8988T (cell line): ENCODE measurements at places on chromosomes 7 and 10.
A peak's percentile ranks its signal among the peaks of the same experiment; 100 is the strongest.

- no peak for DNase-seq
Measured at GRCh38 chr7:121305109-121305508, 23.7 kb upstream of the WNT16 start.

DNA sequence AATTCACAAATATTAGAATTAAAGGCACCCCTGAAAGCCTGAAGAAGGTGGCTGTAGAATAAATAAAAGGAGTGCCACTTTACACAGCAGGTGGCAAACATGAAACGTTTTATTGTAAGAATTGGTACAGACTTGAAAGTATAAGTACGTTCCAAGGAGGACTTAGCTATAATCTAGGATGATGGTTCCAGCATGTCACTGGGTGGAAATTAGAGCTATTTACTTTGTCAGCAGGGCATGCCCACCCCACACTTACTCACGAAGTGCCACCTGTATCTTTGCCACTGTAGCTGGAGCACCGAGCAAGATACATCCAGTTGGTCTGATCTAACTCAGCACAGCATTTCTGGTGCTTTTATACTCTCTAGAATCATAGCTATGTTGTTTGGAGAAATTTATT, 97.8 kb downstream of the GRM8 start:
- no peak for DNase-seq

DNA sequence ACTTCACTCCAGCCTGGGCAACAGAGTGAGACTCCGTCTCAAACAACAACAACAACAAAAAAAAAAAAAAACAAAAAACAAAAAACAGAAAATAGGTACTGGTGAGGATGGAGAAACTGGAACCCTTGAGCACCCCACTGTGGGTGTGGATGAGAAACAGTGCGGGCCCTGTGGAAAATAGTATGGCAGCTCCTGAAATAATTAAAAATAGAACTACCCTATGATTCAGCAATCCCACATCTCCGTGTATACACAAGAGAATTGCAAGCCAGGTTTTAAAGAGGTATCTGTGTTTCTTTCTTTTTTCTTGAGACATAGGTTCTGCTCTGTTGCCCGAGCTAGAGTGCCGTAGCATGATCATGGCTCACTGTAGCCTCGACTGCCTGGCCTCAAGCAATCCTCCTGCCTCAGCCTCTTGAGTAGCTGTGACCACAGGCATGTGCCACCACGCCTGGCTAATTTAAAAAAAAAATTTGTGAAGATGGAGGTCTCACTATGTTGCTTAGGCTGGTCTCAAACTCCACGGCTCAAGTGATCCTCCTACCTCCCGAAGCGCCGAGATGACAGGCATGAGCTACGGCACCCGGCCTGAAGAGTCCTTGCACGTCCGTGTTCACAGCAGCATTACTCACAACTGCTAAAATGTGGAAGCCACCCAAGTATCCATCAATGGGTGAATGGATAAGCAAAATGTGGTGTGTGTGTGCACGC, 39.5 kb downstream of the EBF3 start:
- no peak for DNase-seq

DNA sequence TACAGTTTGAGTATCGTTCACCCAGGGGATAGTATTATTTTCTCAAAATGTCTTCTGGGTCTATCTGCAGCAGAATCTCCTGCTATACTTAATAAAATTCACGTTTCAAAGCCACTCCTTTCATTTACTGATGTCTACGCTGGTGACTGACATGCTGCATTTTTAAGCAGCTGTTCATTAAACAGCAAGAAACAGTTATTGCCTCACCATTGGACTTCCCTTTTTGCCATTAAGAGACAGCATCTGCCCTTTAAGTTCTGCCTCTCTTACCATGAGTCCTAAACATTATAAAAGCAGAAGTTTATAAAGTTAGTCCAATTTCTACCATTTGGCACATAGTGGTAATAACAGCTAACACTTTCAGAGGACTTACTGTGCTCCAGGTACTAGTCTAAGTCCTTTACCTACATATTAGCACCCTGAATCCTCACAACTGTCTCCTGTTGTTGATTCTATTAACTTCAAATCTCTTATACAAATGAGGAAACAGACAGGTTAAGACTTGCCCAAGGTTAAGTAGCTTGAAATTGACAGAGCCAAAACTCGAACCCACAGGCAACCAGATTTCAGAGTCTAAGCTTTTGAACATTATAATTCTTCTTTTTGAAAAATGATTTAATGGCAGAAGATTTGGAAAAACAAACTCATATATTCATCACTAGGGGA, 169.5 kb downstream of the SNX13 start:
- no peak for DNase-seq

DNA sequence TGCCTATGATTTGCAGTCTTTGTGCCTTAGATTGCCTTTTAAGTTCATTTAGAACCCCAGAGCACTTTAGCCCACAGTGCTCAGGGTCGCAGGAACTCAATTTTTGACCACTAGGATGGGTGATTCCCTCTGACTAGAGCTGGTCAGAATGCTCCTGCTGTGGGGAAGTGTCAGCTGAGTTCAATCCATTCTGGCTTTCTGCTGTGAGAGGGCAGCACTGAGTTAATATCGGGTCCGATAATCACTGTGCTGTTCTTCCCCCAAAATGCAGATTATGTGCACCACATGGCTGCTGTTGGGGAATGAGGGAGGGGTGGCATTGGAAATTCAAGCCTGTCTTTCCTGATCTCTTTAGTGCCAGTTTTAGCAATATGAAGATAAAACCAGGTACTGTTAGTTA, 886.4 kb downstream of the DNAJB9 start:
- DNase-seq: no peak

- no peak for DNase-seq
Measured at GRCh38 chr10:30577048-30577447, 52.5 kb downstream of the LYZL2 start.

GRCh38 chr7:129907122-129907736, 45.5 kb downstream of the UBE2H start:
- DNase-seq: no peak

GRCh38 chr10:35007858-35008301, 82.3 kb downstream of the CUL2 start:
- no peak for DNase-seq

- no peak for DNase-seq
Measured at GRCh38 chr7:223118-223800, 30.9 kb downstream of the FAM20C start.

GRCh38 chr7:12766416-12766815, 79.0 kb downstream of the ARL4A start:
- no peak for DNase-seq

DNA sequence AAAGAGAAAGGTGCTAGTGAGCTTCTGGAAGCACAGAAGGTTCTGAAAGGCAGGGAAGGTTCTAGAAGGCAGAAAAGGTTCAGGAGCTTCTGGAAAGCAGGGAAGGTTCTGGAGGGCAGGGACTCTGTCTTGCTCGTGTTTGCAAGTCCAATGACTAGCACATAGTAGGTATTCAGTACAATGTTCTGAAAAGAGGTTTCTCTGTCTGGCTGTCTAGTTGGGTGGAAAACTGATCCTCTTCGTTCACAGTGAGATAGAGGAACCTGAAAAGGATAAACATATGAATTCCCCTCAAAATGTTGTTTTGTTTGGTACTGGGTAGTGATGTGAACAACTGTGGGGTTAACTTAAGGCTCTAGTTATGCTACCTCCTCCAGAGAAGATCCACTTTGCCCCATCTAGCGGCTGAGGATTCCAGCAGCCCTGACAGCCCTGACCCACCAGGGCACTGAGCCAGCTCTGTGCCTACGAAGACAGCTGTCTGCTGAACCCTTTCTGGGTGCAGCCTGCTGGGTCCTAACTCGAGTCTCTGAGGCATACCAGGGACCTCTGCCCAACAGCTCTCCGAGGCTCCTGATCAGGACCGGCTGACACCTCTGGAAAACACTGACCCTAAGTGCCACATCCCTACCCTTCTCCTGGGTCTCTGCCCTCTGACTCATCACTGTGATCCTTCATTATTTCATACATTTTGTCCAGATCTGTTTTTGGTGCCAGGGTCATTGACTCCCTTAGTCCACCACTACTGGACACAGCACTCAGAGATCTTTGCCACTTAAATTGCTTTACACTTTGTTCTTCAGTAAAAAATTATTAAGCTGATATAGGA, 15.4 kb downstream of the PTPRN2 start:
- peak; percentile 74 for DNase-seq

GRCh38 chr7:95794917-95795515, 22.7 kb downstream of the DYNC1I1 start:
- no peak for DNase-seq

GRCh38 chr10:122884166-122884565, 4.8 kb upstream of the FAM24B start:
- DNase-seq: no peak
